ENCODE measurements at places on chromosomes 13 and 19.

DNA sequence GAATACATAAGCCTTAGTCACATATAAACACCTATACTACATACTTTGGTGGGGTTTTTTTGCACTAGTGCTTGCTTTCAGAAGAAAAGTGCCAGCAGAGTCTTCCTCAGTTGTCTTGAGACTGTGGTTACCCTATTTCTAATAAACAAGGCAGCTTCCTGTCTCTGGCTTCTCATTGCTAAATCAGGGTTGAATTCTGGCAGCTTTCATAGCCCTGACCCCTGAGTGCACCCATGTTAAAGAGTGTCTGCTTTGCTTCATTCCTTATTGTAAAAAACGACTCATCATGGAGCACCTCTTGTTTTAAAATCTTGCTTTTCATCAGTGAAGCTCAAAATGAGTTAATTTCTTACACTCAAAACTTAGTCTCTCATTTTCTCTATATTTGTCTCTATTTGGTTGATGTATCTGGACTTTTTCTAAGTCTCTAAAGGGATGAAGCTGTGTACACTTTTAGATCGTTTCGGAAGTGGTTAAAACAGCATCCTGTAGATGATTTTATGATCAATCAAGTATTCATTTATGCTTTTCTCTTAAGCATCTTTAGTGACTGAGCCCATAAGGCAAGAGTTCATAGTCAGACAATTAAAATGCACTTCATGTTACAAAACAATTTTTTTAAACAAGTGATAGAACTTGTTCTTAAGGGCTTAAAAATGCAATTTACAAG lies 72.1 kb downstream of the KLF12 start:
- DNase-seq, result peak; percentile 23

DNA sequence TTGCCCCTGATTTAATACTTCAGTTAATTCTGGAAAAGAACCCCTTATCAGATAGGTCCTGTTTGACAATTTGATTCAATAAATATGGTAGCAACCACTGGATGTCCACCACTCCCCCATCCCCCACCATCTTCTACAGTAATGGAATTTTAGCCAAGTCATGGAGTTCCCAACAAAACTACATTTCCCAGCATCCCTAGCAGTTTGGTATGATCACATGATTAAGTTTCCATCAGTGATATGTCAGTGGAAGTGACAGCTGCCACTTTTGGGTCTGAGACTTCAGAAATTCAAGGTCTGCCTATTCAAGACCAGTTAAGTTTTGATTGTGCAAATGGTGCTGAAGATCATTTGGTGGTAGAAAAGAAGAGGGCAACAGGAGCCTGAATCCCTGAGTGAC lies 85.5 kb downstream of the CACNA1A start:
- DNase-seq, result no peak

GRCh38 chr13:86906127-86906874 lies 764.9 kb upstream of the SLITRK5 start:
- no peak for DNase-seq

GRCh38 chr13:95289020-95289444 lies 12.2 kb downstream of the ABCC4 start:
- DNase-seq, result peak; percentile 64

DNA sequence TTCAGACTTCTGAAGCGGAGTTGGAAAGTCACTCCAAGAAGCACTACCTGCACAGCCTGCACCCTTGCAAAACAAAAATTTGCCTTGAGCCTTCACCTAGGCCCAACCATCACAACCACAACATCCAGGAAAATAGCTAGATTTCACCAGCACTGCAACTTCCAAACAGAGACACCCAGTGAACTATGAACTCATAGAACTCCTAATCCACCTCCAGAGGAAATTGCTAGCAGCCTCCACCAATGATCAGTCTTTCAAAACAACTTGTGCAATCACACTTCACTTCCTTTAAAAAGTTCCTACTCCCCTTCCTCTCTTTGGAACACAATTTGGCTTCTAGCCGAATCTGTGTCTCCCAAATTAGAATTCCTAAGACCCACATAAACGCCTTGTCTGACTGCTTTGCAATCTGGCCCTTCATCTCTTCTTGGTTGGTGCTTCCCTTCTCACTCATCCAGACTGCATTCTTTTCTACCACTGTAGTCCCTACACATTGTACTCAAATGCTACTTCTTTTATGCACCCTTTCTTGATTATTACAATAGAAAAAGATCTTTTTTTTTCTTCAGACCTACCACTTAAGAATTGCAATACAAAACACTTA lies 489.2 kb upstream of the ARGLU1 start:
- DNase-seq, result no peak

GRCh38 chr19:18793144-18794028 lies 2.3 kb upstream of the COMP start:
- peak; percentile 1 for DNase-seq

GRCh38 chr19:12669270-12670158 lies 2.9 kb downstream of the WDR83 start:
- peak; percentile 90 for DNase-seq

DNA sequence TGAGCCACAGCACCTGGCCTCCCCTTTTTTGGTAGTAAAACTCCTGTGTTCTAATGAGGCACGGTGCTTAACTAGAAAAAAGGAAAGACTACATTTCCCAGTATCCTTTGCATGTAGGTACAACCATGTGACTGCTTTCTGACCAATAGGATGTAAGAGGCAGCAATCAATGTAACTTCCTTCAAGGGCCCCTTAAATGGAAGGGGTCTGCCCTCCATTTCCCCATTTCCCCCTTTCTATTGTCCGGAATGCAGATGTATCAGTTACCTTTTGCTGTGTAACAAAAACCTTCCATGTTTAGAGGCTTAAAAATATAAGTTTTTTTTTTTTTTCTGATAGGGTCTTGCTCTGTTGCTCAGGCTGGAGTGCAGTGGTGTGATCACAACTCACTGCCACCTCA lies 2.2 kb downstream of the GPR32 start:
- DNase-seq, result peak; percentile 58

DNA sequence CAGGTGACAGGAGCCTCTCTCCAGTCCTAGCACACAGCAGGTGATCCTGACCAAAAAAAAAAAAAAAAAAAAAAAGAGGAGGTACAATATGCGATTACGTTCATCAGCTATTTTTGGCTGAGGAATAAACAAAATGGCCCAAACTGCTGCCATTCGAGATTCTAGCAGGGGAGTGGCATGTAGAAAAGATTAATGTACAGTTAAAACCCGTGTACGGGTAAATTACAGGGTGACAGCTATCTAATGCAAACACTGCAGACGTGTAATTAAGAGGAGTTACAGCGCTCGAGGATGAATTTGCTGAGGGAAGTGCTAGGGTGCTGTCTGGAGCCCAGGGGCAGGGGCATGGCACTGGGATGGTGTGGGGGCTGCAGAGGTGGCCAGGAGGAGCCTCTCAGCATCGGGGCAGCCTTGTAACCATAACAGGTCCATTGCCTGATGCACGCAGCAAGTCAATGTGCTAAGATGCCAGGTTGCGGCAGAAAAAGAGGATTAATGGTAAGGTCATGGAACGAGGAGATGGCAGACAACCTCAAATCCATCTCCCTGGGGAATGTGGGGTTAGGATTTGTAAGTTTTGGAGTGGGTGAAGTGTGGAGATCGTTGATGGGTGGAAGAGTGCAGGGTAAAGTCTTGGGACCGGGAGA lies 17.4 kb downstream of the CHST8 start:
- DNase-seq, result no peak

DNA sequence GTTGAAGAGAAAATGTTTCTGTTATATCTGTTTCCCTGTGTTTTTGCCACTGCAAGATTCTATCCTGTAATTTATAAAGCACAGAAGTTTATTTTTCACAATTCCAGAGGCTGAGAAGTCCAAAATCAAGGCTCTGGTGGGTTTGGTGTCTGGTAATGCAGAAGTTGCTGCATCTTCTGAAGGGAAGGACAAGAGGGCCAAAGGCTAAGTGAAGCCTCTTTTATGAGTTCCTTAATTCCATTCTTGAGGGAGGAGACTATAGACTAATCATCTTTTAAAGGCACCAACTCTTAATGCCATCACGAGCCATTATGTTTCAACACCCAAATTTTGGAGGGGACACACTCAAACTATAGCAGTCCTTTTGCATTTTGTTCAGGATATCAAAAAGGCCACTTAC lies 34.1 kb upstream of the WDFY2 start:
- no peak for DNase-seq

DNA sequence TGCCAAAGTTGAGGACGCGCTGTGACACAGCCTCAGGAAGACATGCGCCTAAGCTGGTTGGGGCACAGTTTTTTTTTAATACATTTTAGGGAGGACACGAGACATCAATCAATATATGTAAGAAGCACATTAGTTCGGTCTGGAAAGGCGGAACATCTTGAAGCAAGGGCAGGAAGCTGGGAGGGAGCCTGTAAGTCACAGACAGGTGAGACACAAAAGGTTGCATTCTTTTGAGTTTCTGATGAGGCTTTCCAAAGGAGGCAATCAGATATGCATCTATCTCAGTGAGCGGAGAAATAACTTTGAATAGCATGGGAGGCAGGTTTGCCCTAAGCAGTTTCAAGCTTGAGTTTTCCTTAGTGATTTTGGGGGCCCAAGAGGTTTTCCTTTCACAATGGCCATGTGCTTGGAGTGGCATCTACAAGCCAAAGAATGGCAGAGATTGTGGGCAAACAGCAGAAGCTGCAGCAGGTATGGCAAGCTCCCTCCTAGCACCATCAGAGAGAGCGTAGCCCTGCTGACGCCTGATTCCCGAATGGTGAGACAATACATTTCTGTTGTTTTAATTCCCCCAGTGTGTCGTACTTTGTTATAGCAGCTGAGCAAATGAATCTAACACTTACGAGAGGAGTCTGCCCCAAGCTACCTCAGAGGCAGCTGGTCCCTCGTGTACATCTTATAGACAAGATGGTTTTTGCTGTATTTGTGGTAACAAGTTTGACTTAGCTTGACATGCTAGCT lies 99.5 kb upstream of the TMTC4 start:
- DNase-seq, result no peak

DNA sequence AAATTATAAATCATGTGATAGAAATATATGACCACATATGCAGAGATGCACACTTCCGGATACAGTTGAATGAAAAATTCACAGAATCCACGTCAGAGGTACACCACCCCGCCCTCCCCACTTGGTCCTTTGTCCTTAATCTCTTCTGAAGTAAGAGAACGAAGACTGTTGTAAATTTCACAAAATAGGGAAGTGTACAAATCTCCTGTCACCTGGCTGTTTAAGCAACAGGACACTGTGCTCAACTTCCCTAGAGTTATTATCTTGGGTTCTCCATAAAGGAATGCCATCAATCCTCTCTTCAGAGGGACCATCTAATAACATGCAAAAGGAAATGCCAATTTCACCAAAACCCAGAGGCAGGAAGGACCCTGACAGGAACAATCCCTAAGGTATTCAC lies 10.5 kb upstream of the CEACAM6 start:
- DNase-seq, result peak; percentile 56

DNA sequence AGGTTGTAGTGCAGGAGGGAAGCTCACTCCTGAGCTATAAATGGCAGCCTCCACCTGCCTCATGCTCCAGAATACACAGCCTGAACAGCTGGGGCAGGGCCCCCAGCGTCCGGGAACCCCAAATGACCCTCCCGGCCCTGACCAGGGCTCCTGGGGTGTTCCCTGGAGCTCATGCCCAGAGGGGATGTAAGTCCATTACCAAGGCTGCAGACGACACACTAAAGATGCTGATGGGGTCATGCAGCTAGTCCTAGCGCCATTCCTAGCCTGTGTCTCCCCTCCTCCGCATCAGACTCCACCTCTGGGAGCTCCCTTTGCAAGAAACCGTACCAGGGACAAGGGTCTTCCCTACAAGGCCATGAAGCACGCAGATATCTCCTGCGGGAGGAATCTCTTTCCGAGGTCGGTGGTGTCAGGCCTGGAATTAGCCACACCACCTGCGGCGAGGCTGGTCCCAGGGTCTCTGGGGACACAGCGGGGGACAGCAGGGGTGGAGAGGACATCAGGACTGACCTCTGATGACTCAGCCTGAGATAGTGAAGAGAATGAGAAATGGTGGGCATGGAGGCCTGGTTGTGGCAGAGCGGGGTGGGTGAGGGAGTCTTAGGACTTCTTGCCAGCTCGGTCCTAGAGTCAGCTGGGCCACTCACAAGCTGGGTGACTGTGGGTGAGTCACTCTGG lies 11.9 kb upstream of the TPM4 start:
- no peak for DNase-seq

DNA sequence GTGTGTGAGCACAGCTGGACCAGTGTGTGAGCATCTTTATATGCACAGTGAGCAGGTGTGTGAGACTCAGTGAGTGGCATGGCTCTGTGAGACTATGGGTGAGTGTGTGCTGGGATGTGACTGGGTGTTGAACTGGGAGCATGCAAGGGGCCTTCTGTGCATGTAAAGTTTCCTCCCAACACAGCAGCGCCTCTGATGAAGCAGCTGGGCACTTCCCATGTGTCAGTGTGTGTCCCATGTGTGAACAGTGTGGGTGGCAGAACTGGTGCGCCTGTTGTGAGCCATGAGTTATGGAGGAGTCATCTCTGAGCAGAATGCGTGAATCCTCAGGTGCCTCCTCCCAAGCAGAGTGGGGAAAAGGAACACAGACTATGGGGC lies 24.1 kb downstream of the LGALS16 start:
- no peak for DNase-seq

GRCh38 chr19:907183-907853 lies 5.7 kb downstream of the R3HDM4 start:
- DNase-seq, result peak; percentile 99

GRCh38 chr13:49584771-49585182 lies 581 bp downstream of the RCBTB1 start:
- peak; percentile 50 for DNase-seq

GRCh38 chr19:47135156-47135555 lies 4.5 kb downstream of the SAE1 start:
- DNase-seq, result no peak

GRCh38 chr19:23318143-23318542 lies 67.9 kb upstream of the ZNF724 start:
- no peak for DNase-seq

- DNase-seq, result no peak
Measured at GRCh38 chr13:110312339-110313031, 5.4 kb downstream of the COL4A2 start.

- DNase-seq, result peak; percentile 99
Measured at GRCh38 chr19:21505459-21506451, at the start of gene ZNF429. Gene ZNF429, plus strand, starts transcription at chr19:21505602. Its CDS starts 170 bp downstream, at chr19:21505772.

DNA sequence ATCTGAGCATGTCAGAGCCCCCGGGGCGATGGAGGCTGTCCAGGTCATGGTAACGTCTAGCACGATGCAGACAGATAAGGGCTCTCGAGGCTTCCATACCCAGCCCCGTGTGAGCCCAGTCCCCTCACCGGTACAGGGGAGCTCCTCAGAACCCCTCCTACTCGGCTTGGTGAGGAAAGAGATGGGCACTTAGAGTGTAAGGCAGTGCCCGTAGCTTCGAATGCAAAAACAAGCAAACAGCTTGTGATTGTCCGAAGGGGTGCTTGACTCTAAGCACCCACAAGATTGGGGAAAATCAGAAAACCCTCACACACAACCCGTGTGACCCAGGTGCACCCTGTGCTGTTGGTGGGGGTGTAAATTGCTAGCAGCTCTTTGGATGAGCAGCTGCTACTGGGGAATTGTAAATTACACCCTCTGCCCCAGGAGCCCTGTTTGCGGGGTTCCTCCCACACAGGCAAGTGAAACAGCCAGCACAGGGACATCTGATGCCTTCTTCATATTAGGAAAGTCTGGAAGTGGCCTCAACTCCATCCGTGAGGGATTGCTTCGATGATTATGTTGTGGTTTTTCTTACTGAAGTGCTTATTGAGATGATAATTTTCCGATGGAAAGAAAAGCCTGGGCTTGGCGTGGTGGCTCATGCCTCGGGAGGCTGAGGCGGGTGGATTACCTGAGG lies 918 bp upstream of the PSPN start:
- DNase-seq, result no peak

- no peak for DNase-seq
Measured at GRCh38 chr13:63448692-63449091, 2033.0 kb upstream of the PCDH20 start.

Data from hematopoietic multipotent progenitor cell treated with erythropoietin and hydrocortisone succinate and interleukin-3 and kit ligand, for 6 days (in vitro differentiated cells).